ENCODE measurements at places on chromosomes 12 and 14.
A peak's percentile ranks its signal among the peaks of the same experiment; 100 is the strongest.

DNA sequence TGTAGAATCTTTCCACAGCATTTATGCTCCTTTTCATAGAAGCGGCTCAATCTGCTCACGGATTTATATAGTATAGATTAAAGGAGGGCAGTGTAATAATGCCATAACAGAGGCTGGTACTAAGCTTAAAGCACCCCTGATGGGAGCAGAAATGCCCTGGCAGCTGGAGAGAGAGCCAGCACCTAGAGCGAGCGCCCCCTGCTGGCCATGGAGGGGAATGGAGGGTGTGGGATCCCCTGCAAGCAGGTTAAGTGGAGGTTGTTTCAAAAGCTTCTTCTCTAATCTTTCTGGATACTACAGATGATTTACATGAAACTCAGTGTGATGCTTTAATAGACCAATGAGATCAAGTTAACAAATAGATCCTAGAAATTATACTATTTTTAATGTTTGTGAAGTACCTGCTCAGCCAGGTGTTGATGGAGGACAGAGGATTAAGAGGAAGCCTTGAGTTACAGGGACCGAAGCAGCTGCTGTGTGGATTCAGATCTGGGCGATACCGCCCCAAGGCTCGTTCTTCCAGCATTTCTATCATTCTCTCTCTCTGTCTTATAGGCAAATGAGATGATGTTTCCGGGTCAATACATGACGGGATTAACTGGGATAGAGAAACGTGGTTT is 1519.3 kb upstream of the TMEM132C start:
- peak; percentile 15 for DNase-seq

GRCh38 chr12:94704452-94705306 is 54.3 kb upstream of the TMCC3 start:
- DNase-seq: peak; percentile 38

- peak; percentile 18 for DNase-seq
Measured at GRCh38 chr14:50060871-50061663, 55.3 kb downstream of the VCPKMT start.

DNA sequence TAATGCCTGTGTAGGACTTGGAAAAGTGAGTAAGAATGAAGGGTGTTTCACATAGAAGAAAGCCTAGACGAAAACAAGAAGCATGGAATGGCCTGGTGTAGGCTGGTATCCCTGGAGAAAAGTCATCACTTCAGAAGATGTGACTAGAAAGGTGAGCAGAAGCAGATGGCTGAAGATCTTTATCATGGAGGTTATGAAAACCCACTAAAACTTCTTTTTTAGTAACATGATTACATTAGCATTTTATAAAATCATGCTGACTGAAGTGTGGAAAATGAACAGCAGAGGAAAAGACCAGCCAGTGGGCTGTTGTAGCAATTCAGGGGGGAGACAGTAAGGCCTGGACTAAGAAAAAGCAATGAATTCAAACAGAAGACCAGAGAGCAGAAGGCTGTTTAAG is 114.5 kb upstream of the G2E3 start:
- no peak for DNase-seq

DNA sequence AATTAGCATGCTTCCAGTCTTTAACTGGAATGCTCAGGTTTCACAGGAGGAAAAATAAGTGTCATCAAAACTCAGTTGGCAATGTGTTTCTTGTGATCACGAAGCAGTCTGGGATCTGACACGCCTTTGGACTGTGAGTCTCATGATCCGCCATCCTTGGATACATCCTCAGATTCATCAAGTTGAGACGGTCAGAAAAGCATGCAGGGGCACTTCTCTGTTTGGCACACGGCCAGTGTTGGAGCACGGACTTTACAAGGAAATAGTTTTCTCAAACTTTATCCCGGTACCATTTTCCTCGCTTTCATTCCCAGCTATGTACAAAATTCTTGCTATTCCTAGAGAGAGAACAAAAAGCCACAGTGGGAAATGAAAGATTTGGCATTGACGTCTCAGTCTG is 88.4 kb upstream of the PARP11 start:
- no peak for DNase-seq

All from NCI-H1092 (cell line).